ENCODE measurements at places on chromosomes 5 and 9.

GRCh38 chr9:123422635-123423310, 66.8 kb downstream of the CRB2 start:
- DNase-seq = no peak

DNA sequence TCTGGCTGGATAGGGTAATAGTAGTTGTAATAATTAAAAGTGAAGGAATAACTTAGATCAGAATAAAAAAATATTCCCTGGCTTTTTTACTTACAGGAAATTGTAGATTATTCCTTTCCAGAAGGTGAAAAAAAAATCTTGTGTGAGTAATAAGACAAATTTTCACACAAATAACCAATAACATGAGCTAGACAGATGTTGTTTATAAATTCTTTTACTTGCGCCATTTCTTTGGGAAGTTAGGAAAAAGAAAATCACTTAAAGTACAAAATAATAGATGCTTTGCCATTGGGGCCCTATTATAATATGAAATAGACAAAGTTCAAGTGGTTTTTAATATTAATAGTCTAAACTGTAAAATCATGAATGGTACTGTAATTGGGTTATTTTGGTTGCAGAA, 204.1 kb downstream of the ARRDC3 start:
- no peak for DNase-seq

DNA sequence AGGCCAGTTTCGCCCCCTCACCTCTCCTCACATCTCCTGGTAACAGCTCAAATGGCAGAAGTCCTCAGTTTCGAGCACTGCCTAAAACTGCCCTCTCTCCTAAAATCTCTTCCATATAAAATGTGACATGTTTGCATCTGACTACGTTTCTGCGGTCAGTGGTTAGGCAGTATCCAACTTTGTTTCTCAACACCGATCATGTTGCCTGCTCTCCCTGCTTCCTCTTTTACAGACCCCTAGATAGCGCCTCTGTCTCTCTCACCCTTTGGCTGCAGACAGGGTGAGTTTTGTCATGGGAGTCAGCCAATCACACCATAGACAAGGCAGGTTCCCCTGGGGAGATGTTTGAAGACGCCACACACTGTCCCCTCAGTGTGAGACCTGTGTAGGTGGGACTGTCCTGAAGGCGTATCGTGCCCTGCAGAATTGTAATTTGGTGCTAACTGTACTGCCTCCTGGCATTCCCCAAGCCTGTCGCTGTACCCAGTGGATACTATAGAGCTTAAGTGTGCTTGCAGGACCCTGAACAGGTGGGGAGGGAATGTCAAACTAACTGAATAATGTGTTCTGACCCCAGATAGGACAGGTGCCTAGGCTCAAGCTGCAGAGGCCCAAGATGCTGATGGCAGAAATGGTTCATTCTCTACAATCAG, 1.1 kb downstream of the HEXB start:
- no peak for DNase-seq

DNA sequence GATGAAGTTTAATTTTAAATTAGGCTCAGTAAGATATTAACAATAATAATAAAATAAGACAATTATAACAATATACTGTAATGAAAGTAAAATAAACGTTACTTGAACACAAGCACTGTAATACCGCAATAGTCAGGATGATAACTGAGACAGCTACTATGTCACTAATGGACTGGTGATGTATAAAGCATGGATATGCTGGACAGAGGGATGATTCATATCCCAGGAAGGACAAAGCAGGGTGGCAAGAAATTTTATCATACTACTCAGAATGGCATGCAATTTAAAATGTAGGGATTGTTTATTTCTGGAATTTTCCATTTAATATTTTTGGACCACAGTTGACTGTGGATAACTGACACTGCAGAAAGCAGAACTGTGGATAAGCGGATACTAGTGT, 196.9 kb downstream of the VPS13A start:
- no peak for DNase-seq

DNA sequence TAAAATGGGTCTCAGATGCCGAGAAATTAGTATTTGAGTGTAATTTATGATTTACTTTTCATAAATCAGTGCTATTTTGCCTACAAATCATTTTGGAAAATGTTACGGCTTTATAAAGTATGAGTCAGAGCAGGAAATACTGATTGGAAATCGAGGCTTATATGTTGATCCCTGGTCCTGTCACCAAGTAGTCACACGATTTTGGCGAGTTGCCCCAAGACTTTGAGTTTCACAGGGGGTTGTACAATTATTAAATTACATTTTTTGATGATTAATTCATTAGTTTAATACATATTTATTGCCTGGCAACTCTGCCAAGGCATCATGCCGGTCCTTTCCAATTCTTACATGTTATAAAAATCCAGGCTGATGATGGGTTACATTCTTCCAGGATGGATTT, 443.9 kb upstream of the KLF4 start:
- DNase-seq = no peak

- peak; percentile 3 for DNase-seq
Observed at GRCh38 chr5:60463179-60463868, 236.6 kb downstream of the DEPDC1B start.

DNA sequence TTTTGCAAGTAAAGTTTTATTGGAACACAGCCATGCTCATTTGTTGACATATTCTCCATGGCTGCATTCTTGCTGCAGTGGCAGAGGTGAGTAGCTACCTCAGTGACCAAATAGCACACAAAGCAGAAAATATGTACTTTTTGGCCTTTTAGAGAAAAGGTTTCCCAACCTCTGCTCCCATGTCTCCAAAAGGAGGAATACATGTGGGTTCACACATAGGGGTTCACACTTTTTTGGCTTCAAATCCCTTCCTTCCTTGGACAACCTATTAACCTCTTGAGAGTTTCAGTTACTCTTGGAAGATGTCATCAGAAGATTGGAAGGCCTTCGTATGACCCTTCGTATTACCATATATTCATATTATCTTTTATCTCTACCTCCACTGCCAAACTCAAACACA, 285.1 kb upstream of the TUT7 start:
- no peak for DNase-seq

DNA sequence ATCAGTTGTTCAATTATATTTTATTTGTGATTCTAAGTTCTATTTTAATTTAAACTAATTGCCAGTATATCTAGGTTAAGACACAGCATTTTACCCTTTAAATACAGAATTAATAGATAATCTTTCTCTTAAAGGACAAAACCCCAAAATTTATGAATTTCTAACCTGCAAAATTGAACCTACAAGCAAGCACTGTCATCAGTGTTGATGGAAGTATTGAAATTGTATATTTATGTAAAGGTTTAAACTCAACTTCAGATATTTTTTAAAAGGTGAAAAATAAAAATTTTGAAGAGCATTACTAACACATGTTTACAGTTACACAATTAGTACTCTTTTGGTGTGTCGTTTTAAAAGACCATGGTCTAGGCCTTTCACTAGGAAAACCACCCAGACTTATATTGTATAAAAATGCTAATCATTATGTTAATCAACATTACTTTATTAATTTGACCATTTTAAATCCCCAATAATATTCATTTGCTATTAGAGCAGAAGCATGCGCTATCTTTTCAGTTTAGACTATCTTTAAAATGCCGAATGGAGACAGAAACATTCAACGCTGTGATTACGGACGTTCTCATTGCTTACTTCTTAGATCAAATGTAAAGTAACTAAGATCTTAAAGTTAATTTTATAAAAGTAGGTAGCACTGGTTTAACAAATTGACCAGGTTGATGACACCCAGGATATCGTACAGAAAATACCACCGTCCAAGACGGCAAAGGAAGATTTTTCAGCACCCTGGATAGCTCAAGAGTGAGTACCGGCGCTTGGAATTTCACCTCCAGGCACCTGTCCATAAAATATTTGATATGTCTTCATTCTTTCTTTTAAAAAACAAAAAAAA, 3.2 kb downstream of the OTP start:
- DNase-seq = no peak

DNA sequence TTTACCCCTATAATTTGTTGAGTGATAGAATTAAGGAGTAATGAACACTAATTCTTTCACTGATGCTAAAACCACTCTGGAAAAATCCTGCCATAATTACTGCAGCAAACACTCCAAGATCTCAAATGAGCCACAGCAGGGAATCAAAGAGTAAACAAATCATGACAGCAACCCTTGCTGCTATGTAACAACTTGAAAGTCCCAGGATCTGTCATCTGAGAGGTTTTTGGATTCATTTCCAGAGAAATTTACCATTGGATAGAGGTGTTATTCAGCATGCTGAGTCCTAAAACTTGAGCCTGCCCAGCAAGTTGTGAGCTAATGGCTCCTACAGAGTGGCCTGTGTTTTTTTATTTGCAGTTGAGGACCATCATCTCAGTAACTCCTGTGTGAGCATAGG, 59.2 kb downstream of the PRLR start:
- no peak for DNase-seq

DNA sequence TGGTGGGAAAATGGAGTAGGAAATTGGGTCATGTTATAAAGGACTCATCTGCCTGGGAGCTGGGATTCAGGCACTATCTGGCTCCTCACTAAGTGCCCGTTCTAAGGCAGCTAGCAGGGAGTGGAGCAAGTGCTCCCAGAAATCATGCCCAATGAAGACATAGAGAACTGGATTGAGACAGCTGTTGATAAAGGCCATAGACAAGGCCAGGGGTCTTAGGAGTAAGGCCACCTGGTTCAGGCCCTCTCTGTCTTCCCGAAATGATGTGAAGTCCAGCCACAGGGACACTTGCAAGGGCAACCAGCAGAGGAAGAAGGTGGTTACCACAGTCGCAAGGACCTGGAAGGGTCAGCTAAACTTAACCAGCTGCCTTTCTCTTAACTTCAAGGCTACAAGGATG, 20.1 kb upstream of the SPINK1 start:
- no peak for DNase-seq

- no peak for DNase-seq
Observed at GRCh38 chr9:110288503-110288902, 32.2 kb upstream of the TXN start.

- DNase-seq = no peak
Observed at GRCh38 chr9:129586245-129586644, 34.7 kb downstream of the C9orf50 start.

GRCh38 chr5:14683906-14684455, 19.5 kb downstream of the OTULIN start:
- DNase-seq = no peak

GRCh38 chr5:69497006-69497520, 4.5 kb downstream of the OCLN start:
- no peak for DNase-seq
